ENCODE measurements at places on chromosomes 5 and 9. TPM values are rescaled to one million over a fixed set of nuclear protein-coding genes. Genes with fewer than 3 reads are reported as not detected.

DNA sequence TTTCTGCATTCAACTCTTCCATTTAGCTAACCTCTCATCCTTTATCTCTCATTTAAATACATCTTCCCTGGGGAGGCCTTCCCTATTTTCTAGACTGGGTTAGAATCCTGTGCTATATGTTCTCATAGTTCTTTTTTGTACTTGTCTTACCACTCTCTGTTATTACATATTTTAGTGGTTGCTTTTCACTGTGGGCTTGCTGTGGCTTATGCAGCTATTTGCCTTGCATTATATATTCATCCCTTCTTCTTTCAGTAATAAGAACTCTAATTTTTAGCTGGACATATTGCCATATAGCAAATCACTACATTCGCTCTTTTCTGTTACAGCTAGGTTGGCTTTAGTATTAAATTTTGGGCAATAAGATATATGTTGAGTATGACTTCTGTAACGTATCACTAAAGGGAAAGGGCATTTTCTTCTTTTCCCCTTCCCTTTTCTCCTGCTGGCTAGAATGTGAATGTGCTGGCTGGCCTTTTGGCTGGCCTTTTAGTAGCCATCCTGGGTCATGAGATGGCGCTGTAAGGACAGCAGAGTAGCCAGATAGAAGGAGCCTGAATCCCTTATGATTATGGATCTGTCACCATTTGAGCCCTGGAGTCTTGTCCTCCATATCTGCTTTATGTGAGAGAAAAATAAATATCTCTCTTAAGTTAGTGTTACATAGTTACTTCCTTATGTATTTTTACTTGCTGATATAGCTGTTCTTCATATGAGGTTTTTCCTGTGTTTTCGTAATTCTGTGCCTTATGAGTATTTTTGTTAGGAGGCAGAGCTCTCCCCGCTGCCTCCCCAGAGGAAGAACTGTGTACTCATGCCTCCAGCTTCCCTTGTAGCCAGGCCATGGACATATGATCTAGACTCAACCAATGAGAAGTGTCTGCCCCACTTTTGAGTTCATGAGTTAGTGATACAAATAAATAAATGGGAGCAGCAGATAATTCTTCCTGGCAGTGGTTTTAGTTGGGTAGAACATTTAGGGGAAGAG, 65.8 kb downstream of the NDUFAF2 start:
- H3K27ac ChIP-seq = no peak overlapping the region
- H3K27me3 ChIP-seq = no peaks in the 10 kb centered on the region
- H3K4me3 ChIP-seq = no peak overlapping the region
- no peaks in the 10 kb centered on the region for H3K36me3 ChIP-seq

DMRTA1 gene
- 2.7 TPM for total RNA-seq

- peaks cover 39% of the 10 kb centered on the region for H3K36me3 ChIP-seq
- H3K27me3 ChIP-seq = no peaks in the 10 kb centered on the region
These were observed 49.0 kb downstream of the SPTLC1 start for GRCh38 chr9:92066168-92066567.

UNC5A gene
- 0.70 TPM for total RNA-seq

- no peaks in the 10 kb centered on the region for H3K4me1 ChIP-seq
- no peak for DNase-seq
- no peaks in the 10 kb centered on the region for H3K36me3 ChIP-seq
- H3K4me3 ChIP-seq = no peak overlapping the region
These were observed 51.5 kb upstream of the IQGAP2 start for GRCh38 chr5:76351577-76351976.

ZDHHC11 gene
- 14.5 TPM for total RNA-seq

DNA sequence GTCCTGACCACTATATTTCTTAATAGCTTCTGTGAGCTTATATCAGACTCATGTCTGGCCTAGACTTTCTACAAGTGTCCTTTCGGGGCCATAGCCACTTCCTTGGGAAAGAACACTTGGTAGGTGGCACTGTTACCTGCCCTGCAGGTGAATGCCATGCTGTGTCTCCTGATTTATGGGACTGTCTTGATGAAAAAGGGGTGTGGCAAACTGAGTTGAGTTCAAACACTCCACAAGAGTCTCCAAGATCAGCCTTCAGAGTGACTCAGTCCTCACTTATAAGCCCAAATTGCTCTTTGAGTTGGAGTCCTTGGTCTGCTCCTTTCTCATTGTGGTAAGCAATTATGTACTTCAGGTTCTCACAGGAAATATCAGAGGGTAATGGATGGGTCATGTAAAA, 9.9 kb upstream of the ANKHD1 start:
- no peaks in the 10 kb centered on the region for H3K27me3 ChIP-seq
- H3K36me3 ChIP-seq = peaks cover 2% of the 10 kb centered on the region
- H3K4me1 ChIP-seq = no peaks in the 10 kb centered on the region
- no peak overlapping the region for H3K27ac ChIP-seq
- no peak for DNase-seq

SH3TC2 gene
- total RNA-seq = 9.3 TPM

- no peak overlapping the region for H3K27ac ChIP-seq
- DNase-seq = no peak
- H3K27me3 ChIP-seq = no peaks in the 10 kb centered on the region
- no peak overlapping the region for H3K4me3 ChIP-seq
- H3K4me1 ChIP-seq = no peaks in the 10 kb centered on the region
These were observed 94.9 kb downstream of the RAD23B start for GRCh38 chr9:107378006-107378405.

- H3K27ac ChIP-seq = no peak overlapping the region
- DNase-seq = no peak
- H3K27me3 ChIP-seq = no peaks in the 10 kb centered on the region
These were observed 11.6 kb upstream of the TNFAIP8 start for GRCh38 chr5:119344231-119344630.

GRCh38 chr9:114246558-114246957, 76.3 kb upstream of the ORM1 start:
- H3K27me3 ChIP-seq = no peaks in the 10 kb centered on the region
- no peak for DNase-seq
- no peaks in the 10 kb centered on the region for H3K36me3 ChIP-seq
- H3K27ac ChIP-seq = no peak overlapping the region
- H3K4me1 ChIP-seq = peaks cover 18% of the 10 kb centered on the region
